Fibroblast of upper back skin (primary cell): ENCODE measurements at places on chromosomes 1 and 21.
A peak's percentile ranks its signal among the peaks of the same experiment; 100 is the strongest.

DNA sequence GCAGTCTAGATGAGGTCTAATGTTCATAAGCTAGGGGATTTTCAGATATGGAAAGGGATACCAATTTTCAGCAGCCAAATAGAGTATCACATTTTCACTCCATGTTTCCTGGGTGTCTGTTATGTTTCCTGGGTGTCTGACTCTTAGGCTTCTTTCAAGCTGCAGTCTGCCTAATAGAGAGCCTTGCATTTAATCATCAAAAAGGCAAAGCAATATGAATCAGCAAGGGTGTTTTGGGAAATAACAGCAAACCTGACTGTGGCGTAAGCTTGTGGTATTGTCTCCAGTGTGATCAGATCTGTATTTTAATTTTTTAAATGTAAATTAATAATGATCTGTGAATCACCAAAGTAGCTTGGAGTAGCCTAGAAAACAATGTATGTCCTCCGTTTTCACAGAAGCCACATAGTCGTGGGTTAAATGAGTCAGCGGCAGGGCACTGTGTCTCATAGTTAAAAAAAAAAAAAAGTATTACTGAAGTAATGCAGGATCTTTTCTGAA lies 10.4 kb downstream of the LGALS8 start:
- peak; percentile 64 for DNase-seq

DNA sequence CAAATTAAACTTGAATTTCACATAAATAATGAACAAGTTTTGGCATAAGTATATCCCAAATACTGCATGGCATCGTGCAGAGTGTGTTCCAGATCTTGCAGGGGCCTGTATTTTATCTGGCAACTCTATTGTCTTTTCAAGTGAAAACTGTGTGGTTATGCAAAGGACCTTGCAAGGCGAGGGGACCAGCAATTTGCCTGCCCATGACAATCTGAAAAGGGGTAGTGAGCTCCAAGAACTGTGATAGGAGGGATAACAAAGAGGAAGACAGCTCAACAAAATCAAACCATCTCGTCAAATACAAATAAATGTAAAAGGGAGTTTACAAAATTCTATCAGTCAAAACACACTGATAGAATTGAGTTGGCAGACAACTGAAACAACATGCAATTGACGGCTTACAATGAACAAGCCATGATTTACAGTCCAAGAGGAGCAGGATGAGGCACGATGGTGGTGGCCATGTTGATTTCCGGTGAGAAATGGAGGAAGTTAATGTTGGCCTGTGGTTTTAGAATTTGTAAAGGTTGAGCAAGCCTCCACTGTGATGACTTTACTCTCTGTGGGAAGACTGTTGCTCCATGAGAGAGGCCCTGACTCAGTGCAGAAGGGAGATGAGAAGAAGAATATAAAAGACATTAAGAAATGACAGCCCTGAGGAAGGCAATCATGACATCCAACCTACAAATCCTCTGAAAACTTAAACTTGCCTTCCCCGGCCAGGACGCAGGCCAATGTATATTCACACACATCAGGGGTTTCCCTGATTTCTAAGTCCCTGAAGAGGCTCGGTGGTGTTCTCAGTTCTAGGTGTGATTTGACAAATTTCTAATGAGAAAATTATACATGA lies 132.2 kb downstream of the ADSS2 start:
- DNase-seq = peak; percentile 78

DNA sequence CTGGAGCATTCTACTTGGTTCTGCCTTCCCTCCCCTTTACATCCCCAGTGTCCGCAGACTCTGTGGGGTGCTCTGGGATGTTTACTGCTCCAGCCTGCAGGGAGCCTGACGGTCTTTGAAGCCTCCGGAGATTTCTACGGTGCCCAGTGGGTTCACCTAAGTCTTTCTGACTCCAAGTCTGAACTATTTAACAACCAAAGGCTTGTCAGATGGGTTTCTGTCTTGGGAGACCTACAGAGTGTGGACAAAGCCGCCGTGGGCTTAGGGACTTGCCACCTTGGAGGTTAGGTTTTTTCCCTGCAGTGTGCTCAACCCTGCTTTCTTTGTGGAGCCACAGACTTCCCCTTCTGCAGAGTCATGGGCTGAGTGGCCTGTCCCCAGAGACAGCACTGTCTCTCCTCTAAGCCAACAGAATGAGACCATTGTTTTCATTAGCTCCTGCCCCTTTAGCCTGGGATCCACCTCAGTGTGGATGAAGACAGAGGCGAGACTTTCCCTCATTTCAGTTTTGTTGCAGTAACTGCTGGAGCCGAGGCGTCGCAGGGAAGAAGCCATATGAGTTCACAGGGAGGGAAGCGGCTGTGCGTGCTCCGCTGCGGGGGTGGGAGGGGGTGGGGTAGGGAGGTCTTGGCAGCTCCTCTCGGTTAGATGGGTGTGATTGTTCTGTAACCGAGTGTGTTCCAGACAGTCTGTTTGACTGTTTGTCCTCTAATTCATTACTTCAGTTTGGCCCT lies 120.7 kb downstream of the CNIH3 start:
- peak; percentile 64 for DNase-seq

- DNase-seq = no peak
These were observed 5.5 kb upstream of the CD1A start for GRCh38 chr1:158248771-158249170.

GRCh38 chr1:38088366-38088765 lies 41.8 kb upstream of the POU3F1 start:
- DNase-seq = no peak

GRCh38 chr1:41733725-41734124 lies 185.0 kb downstream of the HIVEP3 start:
- no peak for DNase-seq

DNA sequence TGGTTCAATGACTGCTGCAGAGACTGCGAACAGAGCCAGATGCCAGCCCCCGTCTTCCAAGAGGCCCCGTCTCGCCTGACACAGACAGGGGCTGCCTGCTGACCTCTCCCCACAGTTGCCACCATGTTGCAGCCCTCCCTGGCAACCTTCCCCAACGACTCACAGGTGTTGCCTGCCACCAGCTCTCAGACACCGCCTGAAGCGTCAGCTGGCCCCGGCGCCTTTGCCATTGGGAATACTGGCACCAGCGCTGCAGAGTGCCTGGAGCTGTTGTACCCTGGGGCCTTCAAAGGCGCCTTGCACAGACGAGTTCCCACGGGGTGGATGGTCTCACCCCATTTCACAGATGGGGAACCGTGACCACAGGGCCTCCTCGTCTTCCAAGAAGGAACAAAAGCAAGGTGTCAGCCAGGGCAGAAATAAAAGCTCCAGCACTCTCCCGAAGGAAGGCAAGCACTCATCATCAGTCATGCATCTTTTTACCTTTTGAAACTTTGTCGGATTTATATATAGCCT lies 167.0 kb downstream of the ADSS2 start:
- no peak for DNase-seq

GRCh38 chr21:41362605-41363369 lies 960 bp downstream of the MX2 start:
- no peak for DNase-seq

DNA sequence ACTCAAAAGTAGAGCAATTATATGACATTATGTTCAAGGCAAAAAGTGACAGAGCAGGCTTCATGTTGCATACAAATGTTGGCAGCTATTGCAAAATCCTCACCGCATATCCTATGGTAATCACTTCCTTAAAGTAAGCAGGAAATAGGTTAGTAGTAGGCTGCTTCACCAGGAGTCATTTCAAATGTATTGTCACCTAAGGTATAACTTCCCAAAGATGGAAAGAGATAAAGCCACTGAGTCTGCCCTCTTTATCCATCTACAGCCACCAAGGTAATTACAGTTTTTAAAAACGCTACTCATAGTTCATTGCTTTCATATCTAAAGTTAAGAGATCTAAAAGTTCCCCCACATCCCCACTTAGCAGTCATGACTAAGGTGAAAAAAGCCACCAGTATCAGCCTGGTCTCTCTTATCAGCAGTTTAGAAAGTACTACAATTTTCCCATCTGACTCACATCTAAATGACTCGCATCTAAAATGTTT lies 31.6 kb upstream of the UBE2U start:
- DNase-seq = peak; percentile 47

- no peak for DNase-seq
These were observed 31.5 kb downstream of the PHC2 start for GRCh38 chr1:33399375-33399774.

DNA sequence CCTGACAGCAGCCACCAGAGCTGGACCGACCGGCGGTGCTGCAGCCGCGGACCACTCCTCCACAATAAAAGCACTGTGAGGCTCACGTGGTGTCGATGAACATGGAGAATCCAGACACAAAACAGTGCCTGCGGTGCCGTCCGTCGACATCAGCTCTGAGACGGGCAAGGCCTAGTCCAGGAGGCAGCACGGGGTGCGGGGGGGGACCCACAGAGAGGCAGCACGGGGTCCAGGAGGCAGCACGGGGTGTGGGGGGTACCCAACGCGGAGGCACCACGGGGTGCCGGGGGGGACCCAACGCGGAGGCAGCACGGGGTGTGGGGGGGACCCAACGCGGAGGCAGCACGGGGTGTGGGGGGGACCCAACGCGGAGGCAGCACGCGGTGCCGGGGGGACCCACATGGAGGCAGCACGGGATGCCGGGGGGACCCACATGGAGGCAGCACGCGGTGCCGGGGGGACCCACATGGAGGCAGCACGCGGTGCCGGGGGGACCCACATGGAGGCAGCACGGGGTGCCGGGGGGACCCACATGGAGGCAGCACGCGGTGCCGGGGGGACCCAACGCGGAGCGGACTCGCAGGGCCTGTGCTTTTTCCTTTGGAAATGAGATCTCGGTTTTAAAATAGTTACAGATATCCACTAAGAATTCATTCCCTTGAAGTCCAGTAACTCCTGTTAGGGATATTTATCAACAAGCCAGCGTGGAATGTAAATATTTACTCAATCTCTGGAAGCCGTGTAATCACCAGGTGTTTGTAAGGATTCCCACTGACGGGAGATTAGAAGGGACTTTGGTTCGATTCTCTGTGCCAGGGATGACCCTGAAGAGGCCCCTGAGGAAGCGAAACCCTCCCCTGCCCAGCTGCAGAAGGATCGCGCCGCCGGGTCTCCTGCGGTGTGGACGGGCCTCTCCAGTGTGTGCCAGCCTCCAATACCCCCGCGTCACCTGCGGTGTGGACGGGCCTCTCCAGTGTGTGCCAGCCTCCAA lies 52.1 kb downstream of the COL6A1 start:
- no peak for DNase-seq

DNA sequence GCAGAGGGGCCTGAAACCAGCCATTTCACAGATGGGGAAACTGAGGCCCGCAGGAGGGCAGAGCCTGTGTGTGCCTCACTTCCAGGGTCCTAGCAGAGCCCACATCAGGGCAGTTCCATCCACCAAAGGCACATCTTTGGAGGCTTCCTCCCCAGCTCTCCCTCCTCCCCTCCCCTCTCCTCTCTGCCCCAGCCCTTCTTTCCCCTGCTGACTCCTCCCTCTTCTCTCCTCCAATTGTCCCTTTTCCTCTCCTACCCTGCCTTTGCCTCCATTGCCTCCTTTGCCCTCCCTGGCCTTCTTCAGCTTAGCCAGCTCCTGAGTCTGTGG lies 56.6 kb downstream of the TMEM53 start:
- no peak for DNase-seq

DNA sequence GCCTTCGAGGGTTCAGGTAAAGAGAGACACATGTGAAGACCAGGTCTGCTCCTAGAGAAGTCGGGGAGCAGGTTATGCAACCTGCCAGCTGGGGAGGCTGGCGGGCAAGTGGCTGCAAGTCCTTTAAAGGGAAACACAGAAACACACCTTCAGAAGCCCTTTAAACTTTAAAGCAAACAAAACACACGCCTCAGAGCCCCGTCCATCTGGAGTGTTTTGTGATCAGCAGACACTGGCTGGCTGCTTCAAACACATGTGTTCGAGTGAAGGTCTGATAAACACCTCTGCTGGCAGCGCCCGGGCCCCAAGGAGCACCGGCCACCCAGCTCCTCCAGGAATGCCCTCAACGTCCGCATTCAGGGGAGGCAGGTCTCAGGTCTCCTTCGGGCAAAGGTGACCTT lies 15.2 kb downstream of the RIPK4 start:
- DNase-seq = no peak

GRCh38 chr1:229070168-229070567 lies 200.7 kb upstream of the RAB4A start:
- DNase-seq = peak; percentile 51

- DNase-seq = no peak
These were observed 3.3 kb upstream of the PCBP3 start for GRCh38 chr21:45640001-45640887.

- DNase-seq = peak; percentile 17
These were observed 135.6 kb downstream of the DUSP10 start for GRCh38 chr1:221606256-221606655.

DNA sequence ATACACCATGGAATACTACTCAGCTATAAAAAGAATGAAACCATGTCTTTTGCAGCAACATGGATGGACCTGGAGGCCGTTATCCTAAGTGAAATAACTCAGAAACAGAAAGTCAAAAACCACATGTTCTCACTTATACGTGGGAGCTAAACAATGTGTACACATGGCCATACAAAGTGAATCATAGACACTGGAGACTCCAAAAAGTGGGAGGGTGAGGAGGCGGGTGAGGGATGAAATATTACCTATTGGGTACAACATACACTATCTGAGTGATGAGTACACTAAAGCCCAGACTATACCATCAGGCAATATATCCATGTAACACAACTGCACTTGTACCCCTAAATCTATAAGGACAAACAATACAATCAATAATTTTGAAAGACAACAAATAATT lies 39.5 kb upstream of the FAM20B start:
- no peak for DNase-seq

- DNase-seq = no peak
These were observed 54.5 kb upstream of the NADK start for GRCh38 chr1:1832820-1833219.

- DNase-seq = peak; percentile 96
These were observed 130.7 kb downstream of the GIPC2 start for GRCh38 chr1:78176448-78176847.

GRCh38 chr1:113292603-113293255 lies 97.6 kb upstream of the MAGI3 start:
- no peak for DNase-seq
